Foreskin fibroblast (primary cell): ENCODE measurements at places on chromosomes 5 and 9.
A peak's percentile ranks its signal among the peaks of the same experiment; 100 is the strongest.

DNA sequence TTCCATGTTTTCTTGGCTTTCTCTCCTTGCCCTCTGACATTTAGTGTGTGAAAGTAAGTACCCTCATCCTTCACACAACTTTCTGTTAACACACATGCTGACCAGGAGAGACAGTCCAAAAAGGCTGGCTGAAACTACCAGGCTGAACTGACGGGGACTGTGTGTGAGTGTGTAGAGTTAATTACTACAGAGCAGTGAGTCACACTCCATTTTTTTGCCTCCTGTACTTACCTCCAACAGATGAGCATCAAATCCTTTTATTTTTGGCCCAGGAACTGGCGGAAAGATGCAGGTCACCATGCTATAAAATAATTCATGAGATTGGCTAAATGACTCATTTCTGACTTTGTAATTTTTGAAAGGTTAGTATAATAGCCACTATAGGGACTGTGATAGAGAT, 20.2 kb upstream of the AGXT2 start:
- DNase-seq, result no peak

DNA sequence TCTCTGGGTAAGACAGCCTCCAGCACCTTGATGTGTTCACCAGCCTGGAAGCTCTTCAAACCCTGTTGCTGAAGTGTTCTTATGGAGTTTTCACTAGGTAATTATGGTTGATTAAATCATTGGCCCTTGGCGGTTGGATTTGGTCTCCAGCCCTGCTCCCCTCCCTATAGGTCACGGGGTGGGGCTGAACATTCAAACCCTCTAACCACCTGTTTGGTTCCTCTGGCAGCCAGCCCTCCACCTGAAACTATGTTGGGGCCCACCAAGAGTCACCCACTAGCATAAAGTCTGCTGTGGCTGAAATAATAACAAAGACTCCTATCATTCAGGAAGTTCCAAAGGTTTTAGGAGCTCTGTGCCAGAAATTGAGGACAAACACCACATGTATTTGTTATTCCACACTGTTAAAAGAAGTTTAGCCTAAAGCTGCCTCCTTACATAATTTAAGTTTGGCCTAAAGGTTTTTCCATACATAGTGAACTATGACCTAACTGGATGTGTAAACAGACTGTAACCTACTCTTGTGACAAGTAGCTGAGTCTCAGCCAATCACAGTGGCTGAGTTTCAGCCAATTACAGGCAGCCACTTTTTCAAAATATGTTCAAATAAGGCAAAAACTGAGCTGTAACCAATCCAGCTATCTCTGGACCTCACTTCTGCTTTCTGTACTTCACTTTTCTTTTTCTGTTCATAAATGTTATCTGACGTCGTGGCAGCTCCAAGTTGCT, 34.8 kb downstream of the TMEM252 start:
- DNase-seq, result no peak

DNA sequence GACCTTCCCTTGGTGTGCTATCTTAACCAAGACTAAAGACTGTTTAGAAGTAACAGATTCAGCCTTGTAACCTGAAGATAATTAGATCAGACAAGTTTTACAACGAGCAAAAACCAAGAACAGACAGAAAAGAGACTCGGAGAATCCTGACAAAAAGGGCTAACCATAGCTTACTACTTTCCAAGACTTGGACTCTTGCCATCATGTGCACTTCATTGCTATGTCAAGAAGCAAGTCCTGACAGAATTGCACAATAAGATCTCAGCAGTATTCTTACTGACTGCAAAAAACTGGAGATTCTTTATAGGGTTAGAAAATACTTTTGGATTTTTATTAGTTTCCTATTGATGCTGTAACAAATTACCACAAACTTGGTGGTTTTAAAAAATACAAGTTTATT, 1539.0 kb upstream of the NUDT12 start:
- no peak for DNase-seq

DNA sequence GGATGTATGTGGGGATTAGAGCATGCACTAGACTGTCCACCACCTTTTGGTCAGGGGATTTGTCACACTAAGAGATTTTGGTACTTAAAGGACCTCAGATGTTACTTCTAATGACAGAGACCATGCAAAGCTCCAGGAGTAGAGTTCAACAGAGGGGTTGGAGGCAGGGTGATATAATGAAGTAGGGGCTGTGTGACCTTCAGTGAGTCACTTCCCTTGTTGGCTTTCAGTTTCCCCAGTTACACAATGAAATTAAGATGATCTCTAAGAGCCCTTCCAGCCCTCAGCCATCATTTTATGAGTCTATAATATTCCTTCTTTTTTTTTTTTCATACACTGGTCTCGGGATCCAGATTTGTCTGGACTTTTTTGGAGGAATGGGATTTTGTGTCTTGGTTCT, 26.8 kb downstream of the GLRA1 start:
- DNase-seq, result no peak

- DNase-seq, result no peak
Measured at GRCh38 chr5:74725331-74725730, 40.3 kb downstream of the HEXB start.

- no peak for DNase-seq
Measured at GRCh38 chr5:177457852-177458681, 11.5 kb downstream of the PRR7 start.

GRCh38 chr9:113568081-113568435, 104.5 kb downstream of the RGS3 start:
- no peak for DNase-seq

DNA sequence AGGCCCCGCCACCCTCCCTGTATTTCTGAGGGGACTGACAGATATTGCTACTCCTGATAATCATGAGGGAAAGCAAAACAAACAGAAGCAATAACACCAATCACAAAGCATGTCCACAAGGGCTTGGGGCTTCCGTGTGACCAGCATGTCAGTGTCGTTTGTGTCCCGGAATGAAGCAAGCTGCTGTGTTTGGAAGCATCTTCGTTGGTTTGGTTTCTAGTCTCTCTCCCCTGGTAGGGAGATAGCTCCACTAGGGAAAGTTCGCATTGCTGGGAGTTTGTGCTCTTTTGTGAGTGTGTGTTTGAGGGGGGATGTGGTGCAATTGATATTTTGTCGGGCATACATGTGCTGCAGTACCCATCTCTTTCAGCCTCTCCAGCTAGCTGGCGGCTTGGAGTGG, 1.4 kb downstream of the GRIA1 start:
- DNase-seq, result no peak

- peak; percentile 79 for DNase-seq
Measured at GRCh38 chr9:98983295-98984268, 39.9 kb downstream of the COL15A1 start.

DNA sequence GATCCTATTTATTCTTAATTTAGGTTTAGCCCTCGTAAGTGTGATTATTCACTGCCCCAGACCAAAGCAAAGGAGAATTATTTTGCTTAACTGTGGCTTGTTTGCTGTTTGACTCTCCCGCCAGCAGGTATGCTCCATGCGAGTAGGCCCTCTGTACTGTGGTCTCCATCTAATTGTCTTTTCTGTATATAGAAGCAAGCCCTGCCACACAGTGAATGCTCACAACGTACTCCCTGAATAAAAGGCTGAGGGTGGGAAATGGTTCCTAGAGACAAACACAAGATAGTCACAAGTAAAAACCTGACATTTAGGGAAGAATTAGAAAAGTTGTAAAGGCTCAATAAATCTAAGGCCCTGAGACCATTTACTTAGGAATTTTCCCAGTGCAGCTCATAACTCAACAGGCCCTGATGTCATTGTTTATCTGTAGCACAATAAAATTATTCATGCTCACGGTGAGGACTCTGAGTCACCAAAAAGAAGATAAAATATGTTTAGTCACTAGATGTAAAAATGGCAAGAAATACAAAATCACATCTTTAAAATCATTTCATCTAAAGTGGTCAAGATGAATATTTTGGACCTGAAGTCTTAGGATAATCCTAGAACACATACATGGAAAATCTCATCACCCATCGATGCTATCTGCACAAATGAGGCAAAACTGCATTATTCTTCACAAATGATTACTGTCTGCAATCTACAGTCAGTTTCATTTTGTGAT, 473.2 kb downstream of the ENC1 start:
- peak; percentile 59 for DNase-seq

- DNase-seq, result no peak
Measured at GRCh38 chr9:134410071-134410834, 84.0 kb downstream of the RXRA start.

- peak; percentile 22 for DNase-seq
Measured at GRCh38 chr9:80707120-80707519, 982.2 kb downstream of the TLE1 start.

DNA sequence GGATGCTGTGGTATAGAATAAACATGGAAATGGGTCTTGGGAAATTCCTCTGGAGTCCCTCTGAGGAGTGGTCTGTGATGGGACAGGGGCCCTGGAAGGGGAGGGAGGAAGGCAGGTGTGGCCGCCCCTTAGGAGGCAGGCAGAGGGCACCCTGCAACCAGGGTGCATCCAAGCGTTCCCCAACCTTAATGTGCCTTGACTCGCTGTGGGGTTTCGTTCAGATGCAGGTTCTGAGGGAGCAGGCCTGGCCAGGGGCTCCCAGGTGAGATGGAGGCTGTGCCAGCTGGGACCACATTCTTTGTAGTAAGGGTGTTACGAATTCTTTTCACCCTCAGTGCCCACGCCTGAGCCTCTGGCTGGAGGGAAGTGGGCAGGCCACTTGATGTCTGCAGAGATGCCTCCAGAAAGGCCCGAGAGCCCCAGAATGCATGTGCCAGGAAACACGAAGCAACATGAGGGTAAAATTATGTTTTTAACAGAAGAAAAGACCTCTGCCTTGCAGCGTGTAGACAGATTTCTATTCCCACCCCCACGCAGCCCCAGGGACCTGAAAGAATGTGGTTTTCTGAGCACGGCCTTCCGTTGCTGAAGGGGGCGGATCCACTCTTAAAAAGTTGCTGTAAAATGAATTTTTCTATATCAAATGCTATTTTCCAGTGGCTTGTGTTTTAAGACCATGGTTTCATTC, 150.4 kb upstream of the IER5L start:
- DNase-seq, result no peak

GRCh38 chr9:71594541-71594940, 173.8 kb downstream of the CEMIP2 start:
- no peak for DNase-seq

GRCh38 chr5:172792701-172793570, 21.9 kb upstream of the DUSP1 start:
- DNase-seq, result no peak

GRCh38 chr5:177445052-177445916, 1.3 kb upstream of the PRR7 start:
- DNase-seq, result no peak

DNA sequence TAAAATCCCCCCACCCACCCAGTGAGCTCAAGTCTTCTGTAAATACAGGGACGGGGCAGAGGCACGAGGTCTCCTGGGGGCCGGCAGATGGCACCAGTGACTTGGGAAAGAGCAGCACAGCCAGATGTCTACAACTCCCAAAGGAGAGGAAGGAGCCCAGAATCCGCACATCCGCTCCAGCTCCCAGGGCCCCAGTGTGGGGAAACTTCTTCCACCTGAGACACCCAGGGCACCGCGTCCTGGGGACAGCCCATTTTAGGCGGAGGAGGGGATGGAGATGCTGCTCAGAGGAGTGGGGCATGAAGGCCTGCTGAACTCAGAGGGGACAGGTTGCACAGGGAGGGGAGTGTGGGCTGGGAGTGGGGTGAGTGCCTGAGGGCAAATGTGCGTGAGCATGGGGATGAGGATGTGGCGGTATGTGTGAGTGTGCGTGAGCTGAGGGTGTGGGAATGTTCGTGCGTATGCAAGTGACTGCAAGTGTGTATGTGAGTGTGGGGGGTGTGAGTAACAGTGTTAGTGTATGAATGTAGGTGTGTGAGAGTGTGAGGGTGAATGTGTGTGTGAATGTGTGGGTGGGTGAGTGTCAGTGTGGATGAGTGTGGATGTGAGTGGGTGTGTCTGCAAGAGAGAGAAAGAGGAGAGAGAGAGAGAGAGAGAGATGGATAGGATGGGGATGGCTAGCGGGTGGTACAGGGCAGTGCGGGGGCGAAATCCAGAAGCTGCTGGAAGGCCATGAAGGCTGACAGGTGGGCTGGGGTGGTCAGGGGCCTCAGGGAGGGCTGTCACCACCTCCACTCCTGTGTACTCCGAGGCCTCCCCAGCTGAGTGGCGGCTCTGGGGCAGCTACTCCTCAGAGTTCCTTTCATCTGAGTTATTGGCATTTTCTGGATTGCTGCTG, 63.5 kb downstream of the DUSP1 start:
- DNase-seq, result peak; percentile 73

DNA sequence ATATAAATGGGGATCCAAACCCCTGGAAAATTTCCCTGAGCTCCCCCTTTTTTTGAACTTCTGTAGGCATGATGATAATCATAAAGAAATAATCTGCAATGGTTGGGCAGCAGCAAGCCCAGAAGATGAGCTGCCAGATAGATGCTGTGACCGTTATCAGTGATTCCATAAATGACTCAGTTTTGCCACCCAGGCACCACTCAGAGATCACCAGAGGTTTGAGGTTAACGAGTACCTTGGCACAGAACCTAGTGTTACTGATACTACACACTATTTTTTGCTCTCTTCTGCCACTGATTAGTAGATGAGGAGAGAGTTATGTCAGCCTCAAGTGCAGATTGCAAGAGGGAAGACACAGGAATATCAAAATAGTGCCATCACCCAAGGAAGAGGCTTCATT, 199.3 kb upstream of the PTGER4 start:
- no peak for DNase-seq

GRCh38 chr9:89926691-89927220, 321.9 kb downstream of the GADD45G start:
- no peak for DNase-seq

GRCh38 chr5:152170350-152170749, 234.7 kb downstream of the NMUR2 start:
- DNase-seq, result no peak

- DNase-seq, result no peak
Measured at GRCh38 chr9:74543145-74543544, 46.0 kb downstream of the RORB start.

GRCh38 chr5:159628703-159629102, 287.6 kb upstream of the ADRA1B start:
- DNase-seq, result no peak

DNA sequence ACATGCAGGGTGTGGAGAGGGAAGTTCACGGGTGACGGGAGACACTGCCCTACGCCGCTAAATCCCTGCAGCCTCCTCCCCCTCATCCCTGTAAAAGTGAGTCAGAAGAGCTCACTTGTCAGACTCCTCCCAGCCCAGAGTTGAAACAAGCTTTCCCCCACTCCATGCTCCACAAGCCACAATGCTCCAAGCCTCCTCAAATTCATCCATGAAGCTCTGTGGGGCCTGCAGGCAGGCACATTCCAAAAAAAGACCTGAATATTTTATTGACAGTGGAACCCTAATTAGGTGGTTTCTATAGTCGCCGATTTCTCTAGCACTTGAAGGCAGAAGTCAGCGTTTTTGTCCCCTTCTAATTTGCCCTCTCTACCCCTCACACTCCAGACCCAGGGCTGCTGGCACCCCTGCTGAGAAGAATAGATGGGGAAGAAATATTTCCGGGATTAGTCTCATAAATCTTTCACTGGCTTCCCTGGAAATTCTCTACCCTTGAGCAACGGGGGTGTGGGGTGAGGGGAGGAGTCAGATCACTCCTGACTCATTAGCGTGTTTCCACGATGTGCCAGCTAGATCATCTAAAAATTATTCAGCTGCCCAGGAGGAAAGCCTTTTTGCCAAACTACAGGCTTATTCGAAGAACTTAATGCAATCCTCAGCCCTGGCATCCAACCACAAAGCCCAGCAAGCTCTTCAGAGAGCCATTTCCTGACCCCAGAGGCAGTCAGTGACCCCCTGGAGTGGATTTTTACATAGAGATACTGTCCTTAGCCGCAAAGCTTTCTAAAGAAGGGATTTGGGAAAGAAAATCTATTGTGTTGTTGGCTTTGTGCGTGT, 97.1 kb downstream of the ENC1 start:
- DNase-seq, result peak; percentile 82
